ENCODE measurements at places on chromosomes 4 and X. TPM values are rescaled to one million over a fixed set of nuclear protein-coding genes. Genes with fewer than 3 reads are reported as not detected.

CXorf49 gene
- polyA plus RNA-seq: not detected

TMPRSS11F gene
- not detected for polyA plus RNA-seq

GRCh38 chrX:79080141-79080540 is 64.3 kb upstream of the GPR174 start:
- H3K4me1 ChIP-seq: no peaks in the 10 kb centered on the region
- no peak overlapping the region for H3K4me3 ChIP-seq
- no peak overlapping the region for H3K27ac ChIP-seq
- no peaks in the 10 kb centered on the region for H3K36me3 ChIP-seq

GRCh38 chr4:150235808-150236271 is 157.6 kb downstream of the DCLK2 start:
- no peaks in the 10 kb centered on the region for H3K4me1 ChIP-seq
- H3K36me3 ChIP-seq: no peaks in the 10 kb centered on the region
- H3K4me3 ChIP-seq: no peak overlapping the region
- DNase-seq: no peak
- H3K27me3 ChIP-seq: no peaks in the 10 kb centered on the region
- no peak overlapping the region for H3K27ac ChIP-seq

IL2 gene
- not detected for polyA plus RNA-seq

GRCh38 chr4:15917297-15917696 is 21.2 kb downstream of the FGFBP1 start:
- H3K4me3 ChIP-seq: no peak overlapping the region
- no peaks in the 10 kb centered on the region for H3K36me3 ChIP-seq
- no peaks in the 10 kb centered on the region for H3K4me1 ChIP-seq
- H3K27ac ChIP-seq: no peak overlapping the region
- no peaks in the 10 kb centered on the region for H3K27me3 ChIP-seq
- DNase-seq: no peak

GRCh38 chr4:166498546-166498945 is 625.5 kb downstream of the TLL1 start:
- no peak overlapping the region for H3K4me3 ChIP-seq
- no peak for DNase-seq
- H3K27me3 ChIP-seq: no peaks in the 10 kb centered on the region
- no peak overlapping the region for H3K27ac ChIP-seq
- H3K36me3 ChIP-seq: no peaks in the 10 kb centered on the region

GRCh38 chr4:40130401-40131036 is 66.3 kb upstream of the RHOH start:
- no peak for DNase-seq
- H3K4me3 ChIP-seq: no peak overlapping the region
- no peak overlapping the region for H3K27ac ChIP-seq
- no peaks in the 10 kb centered on the region for H3K27me3 ChIP-seq
- no peaks in the 10 kb centered on the region for H3K4me1 ChIP-seq

TEX11 gene
- polyA plus RNA-seq: not detected
